ENCODE measurements at places on chromosomes 5 and 9. TPM values are rescaled to one million over a fixed set of nuclear protein-coding genes. Genes with fewer than 3 reads are reported as not detected.

Gene FAM153A
- 13.3 TPM for total RNA-seq

GRCh38 chr9:98255061-98255577 is 330 bp downstream of the TBC1D2 start:
- no peaks in the 10 kb centered on the region for H3K36me3 ChIP-seq
- H3K27me3 ChIP-seq: no peaks in the 10 kb centered on the region
- DNase-seq: no peak
- H3K27ac ChIP-seq: peak overlapping the region; percentile 92

GRCh38 chr5:80346055-80346454 is 26.3 kb downstream of the SPZ1 start:
- H3K27me3 ChIP-seq: no peaks in the 10 kb centered on the region
- H3K36me3 ChIP-seq: no peaks in the 10 kb centered on the region
- H3K27ac ChIP-seq: no peak overlapping the region
- DNase-seq: no peak
- no peak overlapping the region for H3K4me3 ChIP-seq

DNA sequence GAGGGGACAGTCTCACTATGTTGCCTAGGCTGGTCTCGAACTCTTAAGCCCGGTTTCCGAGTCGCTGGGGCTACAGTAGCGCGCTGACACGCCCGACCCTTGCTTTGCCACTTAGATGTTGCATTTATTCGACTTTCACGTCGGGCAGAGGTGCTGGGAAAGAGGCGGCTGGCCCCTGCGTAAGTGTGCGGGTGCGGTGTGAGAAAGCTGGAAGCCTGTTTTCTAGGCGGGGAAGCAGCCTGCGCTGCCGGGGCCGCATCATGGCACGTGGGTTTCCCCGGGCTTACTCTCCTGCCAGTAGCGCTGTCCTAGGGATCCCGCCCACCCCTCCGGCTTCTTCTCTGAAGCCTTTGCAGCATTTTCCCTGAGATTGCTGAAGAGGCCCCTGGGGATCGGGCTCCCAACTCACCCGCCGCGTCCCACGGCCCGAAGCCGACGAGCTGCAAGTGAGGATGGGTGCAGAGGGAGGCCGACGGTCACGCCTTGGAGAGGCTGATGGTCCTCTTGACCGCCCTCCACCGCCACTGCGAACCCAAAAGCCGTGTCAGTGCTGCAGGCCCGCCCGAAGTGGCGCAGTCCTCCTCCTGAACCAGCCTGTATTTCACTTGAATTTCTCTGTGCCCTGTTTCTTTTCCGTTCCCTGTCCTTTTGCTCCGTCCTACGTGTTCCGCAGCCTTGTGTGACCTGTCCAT is 5.8 kb upstream of the TRIM41 start:
- DNase-seq: peak; percentile 31
- H3K4me1 ChIP-seq: no peaks in the 10 kb centered on the region
- no peaks in the 10 kb centered on the region for H3K36me3 ChIP-seq
- no peaks in the 10 kb centered on the region for H3K27me3 ChIP-seq
- H3K4me3 ChIP-seq: peak overlapping the region; percentile 44

DNA sequence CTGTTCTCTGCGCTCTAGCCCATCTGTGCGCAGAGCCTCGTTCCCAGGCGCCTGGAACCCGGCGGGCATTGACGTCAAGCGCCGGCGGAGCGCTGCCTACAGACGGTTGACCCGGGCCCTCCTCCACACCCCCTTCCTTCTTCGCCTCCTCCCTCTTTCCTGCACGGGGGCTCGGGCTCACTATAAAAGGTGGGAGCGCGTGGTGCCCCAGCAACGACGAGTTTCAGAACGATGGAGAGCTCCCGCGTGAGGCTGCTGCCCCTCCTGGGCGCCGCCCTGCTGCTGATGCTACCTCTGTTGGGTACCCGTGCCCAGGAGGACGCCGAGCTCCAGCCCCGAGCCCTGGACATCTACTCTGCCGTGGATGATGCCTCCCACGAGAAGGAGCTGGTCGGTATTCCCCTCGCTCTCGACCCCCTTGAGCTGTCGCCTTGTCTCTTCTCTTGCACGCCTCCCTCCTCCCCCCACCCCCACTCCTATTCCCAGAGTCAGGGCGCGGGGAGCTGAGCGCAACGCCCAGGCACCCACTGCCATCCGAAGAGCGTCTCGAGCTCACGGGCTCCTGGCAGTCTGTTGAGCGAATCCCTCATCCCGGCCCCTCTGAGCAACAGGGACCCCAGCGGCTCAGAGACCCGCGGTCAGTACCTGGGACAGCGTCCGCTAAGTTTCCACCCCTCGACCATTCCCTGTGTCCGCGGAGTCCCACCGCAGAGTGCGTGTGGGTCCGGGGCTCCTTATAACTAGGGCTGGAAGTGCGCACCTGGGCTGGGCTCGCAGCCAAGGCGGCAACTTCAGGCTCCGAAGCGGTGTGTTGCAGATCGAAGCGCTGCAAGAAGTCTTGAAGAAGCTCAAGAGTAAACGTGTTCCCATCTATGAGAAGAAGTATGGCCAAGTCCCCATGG is at the start of gene CARTPT:
Gene CARTPT (plus strand): TSS at position 213 of the 902 bp plus-strand sequence. CDS start 19 bp downstream, at position 232.
- H3K27ac ChIP-seq: no peak within 1 kb of the TSS
- H3K4me3 ChIP-seq: no peak within 1 kb of the TSS
- H3K36me3 ChIP-seq: no peaks in the 10 kb centered on the region
- no peak for DNase-seq

DNA sequence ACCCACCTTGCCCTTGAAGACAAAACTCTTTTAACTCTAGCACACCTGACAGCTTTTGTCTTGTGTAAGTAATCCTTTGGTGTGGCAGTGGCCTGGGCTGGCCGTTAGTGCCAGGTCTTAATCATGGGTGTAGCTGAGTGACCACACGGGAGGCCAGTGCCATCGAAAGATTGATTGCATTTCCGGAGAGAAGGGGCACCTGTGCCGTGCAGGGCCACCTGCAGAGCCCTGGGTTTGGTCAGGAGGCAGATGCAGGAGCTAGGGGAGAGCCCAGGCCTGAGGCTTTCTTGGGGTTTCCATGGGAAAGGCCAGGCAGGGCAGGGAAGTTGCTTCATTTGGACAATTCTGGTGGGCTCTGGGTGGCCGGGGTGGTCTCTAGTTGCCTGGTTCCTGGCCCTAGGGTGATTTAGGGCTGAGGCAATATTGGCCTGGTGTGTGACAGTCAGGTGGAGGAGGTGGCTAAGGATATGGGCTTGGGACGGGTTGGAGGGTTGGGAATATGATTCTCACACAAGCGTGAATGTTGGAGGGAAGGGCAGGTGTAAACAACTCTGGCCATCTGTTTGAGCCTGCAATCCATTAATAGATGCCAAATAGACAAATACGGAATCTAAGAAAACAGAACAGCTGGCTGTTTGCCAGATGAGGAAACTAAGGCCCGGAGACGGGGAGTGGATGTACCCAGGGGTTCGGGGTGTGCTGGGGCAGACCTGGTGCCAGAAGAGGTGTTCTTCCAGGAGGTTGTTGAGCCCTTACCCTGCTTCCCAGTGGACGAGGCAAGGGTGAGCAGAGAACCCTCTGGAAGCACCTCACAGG is 4.6 kb downstream of the DBH start:
- no peak for DNase-seq
- H3K27ac ChIP-seq: no peak overlapping the region
- no peaks in the 10 kb centered on the region for H3K27me3 ChIP-seq
- H3K4me1 ChIP-seq: no peaks in the 10 kb centered on the region

- H3K27ac ChIP-seq: no peak overlapping the region
- H3K27me3 ChIP-seq: no peaks in the 10 kb centered on the region
- no peaks in the 10 kb centered on the region for H3K36me3 ChIP-seq
- DNase-seq: no peak
These were observed 28.3 kb upstream of the NDFIP1 start for GRCh38 chr5:142080248-142080647.

GRCh38 chr9:82101475-82101874 is 112.9 kb downstream of the SPATA31D1 start:
- no peak overlapping the region for H3K4me3 ChIP-seq
- H3K27ac ChIP-seq: no peak overlapping the region
- no peaks in the 10 kb centered on the region for H3K36me3 ChIP-seq
- H3K4me1 ChIP-seq: no peaks in the 10 kb centered on the region

- H3K27me3 ChIP-seq: no peaks in the 10 kb centered on the region
- peak overlapping the region; percentile 26 for H3K27ac ChIP-seq
- no peak overlapping the region for H3K4me3 ChIP-seq
- H3K4me1 ChIP-seq: no peaks in the 10 kb centered on the region
- no peak for DNase-seq
These were observed 13.8 kb upstream of the ANXA1 start for GRCh38 chr9:73137914-73138313.

DNA sequence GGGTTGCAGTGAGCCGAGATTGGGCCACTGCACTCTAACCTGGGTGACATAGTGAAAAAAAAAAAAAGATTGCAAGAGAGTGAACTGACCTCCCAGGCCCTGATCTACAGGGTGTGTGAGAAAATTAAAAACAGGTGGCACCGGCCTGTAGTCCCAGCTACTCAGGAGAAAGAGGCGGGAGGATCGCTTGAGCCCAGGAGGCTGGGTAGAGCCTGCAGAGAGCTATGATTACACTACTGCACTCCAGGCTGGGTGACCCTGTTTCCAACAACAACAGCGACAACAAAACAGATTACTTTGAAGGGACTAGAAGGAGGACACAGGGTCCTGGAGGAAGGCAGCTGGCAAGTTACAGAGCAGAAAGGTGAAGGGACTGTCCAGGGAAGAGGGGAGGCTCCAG is 42.2 kb upstream of the FABP6 start:
- H3K27me3 ChIP-seq: no peaks in the 10 kb centered on the region
- no peak overlapping the region for H3K27ac ChIP-seq
- DNase-seq: no peak
- H3K4me3 ChIP-seq: no peak overlapping the region

DNA sequence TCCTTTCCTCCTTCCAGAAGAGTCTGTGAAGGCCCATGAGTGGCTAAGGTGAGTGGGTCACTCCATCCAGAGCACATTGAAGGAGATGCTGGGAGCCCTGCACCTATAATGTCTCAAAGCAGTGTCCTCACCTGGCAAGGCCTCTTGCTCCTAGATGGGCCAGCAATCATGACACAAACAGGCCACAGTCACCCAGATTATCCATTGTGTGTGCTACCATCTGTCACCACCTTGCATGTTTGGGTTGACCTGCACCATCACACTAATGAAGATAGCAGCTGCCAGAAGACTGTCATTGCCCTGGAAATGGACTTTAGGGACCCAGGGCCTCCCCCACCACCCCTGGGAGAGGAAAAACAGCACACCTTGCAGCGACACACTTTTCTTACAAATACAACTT is 69.6 kb downstream of the GABBR2 start:
- no peaks in the 10 kb centered on the region for H3K4me1 ChIP-seq
- H3K4me3 ChIP-seq: no peak overlapping the region
- H3K27me3 ChIP-seq: no peaks in the 10 kb centered on the region
- no peak overlapping the region for H3K27ac ChIP-seq

DNA sequence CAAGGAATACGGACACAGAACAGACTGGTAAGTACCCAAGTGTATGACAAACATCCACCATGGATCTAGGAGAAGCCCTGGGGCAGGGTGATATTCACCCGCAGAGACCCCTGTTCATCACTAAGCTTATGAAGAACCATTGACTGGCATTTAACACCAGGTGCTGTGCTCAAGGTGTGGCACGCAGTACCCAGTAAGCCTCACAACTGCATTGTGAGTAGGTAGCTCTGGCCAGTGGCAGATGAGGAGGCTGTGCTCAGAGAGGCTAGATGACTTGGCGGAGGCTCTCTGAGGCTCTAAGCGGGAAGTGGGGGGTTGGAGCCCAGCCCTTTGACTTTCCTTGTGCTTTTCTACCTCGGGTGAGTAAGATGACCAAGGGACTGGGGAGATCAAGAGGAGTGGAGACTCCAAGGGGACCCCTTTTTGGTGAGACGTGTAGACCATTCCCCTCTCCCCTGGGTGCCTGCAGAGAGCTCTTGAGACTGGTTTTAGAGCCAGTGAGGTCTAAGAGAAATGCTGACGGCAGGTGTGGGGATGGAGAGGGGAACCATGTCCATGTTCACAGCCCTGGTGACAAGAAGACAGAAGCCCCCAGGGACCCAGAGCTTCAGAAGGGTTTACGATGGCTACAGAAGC is 70.8 kb downstream of the IL6ST start:
- no peak for DNase-seq
- H3K4me1 ChIP-seq: no peaks in the 10 kb centered on the region
- no peak overlapping the region for H3K27ac ChIP-seq

GRCh38 chr5:34804913-34805312 is 34.1 kb upstream of the TTC23L start:
- DNase-seq: no peak
- no peak overlapping the region for H3K27ac ChIP-seq
- no peaks in the 10 kb centered on the region for H3K36me3 ChIP-seq
- H3K4me3 ChIP-seq: no peak overlapping the region

DNA sequence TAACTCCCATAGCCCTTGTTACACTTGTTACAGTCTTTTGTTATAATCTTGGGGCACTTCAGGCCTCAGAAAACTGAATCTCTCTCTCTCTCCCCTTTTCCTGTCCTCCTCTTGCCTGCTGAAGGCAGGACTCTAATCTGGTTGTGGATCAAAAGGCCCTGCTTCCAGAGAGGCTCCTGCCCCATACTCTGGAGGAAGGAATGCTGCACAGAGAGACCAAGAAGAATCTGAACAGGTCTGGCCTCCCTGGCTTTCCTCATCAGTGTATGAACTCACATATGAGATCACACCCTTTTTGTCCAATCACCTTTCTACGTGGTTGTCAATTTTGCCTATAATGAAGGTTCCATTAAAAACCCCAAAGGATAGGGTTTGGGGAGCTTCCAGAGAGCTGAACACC is 26.2 kb upstream of the LVRN start:
- H3K27me3 ChIP-seq: no peaks in the 10 kb centered on the region
- DNase-seq: no peak
- no peaks in the 10 kb centered on the region for H3K4me1 ChIP-seq
- no peak overlapping the region for H3K27ac ChIP-seq
- H3K36me3 ChIP-seq: no peaks in the 10 kb centered on the region

GRCh38 chr9:74821636-74822035 is 66.1 kb downstream of the TRPM6 start:
- H3K4me3 ChIP-seq: no peak overlapping the region
- no peaks in the 10 kb centered on the region for H3K27me3 ChIP-seq
- no peaks in the 10 kb centered on the region for H3K36me3 ChIP-seq
- no peak for DNase-seq
- H3K27ac ChIP-seq: no peak overlapping the region
- H3K4me1 ChIP-seq: no peaks in the 10 kb centered on the region

DNA sequence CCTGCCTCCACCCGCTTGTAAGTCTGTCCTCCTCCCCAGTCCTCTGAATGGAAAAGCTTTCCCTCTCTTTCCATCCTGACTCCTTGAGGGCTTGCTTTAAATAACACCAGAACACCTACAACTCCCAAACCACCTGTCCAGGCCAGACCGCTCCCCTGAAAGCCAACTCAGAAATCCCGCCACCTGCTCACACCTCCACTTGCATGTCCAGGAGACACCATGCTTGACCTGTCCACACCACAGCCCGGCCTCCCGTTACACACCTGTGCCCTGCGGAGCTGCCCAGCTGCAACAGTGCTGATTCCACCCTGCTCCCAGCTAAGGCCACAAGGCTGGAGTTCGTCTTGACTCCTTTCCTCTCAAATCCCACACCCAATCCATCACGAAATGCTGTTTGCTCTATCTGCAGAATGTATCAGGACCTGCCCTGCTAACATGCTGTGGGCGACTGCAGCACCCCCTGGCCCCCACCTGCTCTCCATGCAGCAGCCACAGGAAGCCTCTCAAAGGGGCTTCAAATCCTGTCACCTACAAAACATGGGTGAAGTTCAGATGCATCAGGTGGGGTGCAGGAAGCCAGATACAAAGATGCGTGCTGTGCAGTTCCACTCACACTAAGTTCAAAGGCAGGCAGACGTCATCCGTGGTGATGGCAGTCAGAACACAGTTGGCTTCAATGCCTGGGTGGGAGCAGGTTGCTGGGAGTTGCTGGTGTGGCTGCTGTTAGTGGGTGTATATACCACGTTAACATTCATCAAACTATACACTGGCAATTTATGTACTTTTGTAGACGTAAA is 166.0 kb downstream of the ROR2 start:
- no peak for DNase-seq
- no peaks in the 10 kb centered on the region for H3K36me3 ChIP-seq
- no peaks in the 10 kb centered on the region for H3K4me1 ChIP-seq
- H3K4me3 ChIP-seq: no peak overlapping the region
- H3K27ac ChIP-seq: no peak overlapping the region
- H3K27me3 ChIP-seq: no peaks in the 10 kb centered on the region

All from tibial nerve (tissue), 4 donors.